ENCODE measurements at places on chromosomes 13 and 19.

GRCh38 chr13:20340136-20340758 lies 108.1 kb upstream of the GJB6 start:
- H3K27me3 ChIP-seq, result peaks cover 10% of the 10 kb centered on the region
- H3K36me3 ChIP-seq, result no peaks in the 10 kb centered on the region
- no peak overlapping the region for H3K4me3 ChIP-seq
- H3K27ac ChIP-seq, result no peak overlapping the region

DNA sequence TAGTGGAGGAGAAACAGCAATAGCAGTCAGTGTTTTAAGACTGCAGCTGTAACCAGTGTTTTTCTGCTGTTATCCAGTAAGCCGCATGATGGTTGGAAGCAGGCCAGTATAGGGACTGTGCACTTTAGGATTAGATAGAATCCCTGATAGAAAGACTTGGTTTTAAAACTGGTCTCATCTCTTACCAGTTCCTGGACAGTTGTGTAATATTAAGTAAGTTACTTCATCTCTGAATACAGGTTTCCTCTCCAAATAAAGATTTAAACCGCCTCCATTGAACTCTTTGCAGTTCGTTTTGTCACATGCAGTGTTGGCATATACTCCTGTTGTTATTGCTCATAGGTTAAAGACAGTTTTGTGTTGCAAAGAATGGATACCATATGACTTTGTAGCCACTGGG lies 25.6 kb downstream of the URI1 start:
- DNase-seq, result no peak
- H3K27me3 ChIP-seq, result no peaks in the 10 kb centered on the region

GRCh38 chr19:4742723-4743646 lies 19.3 kb upstream of the DPP9 start:
- H3K27me3 ChIP-seq, result peaks cover 41% of the 10 kb centered on the region
- DNase-seq, result no peak
- H3K4me3 ChIP-seq, result no peak overlapping the region
- H3K27ac ChIP-seq, result no peak overlapping the region

- no peak overlapping the region for H3K27ac ChIP-seq
- H3K4me3 ChIP-seq, result no peak overlapping the region
- no peaks in the 10 kb centered on the region for H3K27me3 ChIP-seq
- DNase-seq, result no peak
- H3K4me1 ChIP-seq, result no peaks in the 10 kb centered on the region
- H3K36me3 ChIP-seq, result no peaks in the 10 kb centered on the region
These were observed 151.5 kb upstream of the RXFP2 start for GRCh38 chr13:31587698-31588266.

DNA sequence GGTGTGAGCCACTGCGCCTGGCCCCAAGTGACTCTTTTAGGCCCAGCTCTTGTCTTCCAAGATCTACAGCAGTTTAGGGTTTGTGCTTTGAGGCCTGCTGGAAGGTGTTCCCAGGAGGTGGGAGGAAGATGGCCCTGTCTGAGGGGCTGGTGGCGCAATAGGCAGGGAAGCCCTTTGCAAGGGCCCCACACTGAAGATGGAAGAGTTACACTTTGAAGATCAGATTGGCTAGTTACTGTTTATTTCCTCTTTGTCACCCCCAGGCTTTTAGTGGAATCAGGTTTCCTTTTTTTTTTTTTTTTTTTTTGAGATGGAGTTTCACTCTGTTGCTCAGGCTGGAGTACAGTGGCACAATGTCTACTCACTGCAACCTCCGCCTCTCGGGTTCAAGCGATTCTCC lies 1.9 kb upstream of the RABAC1 start:
- peak overlapping the region; percentile 13 for H3K4me3 ChIP-seq
- peaks cover 19% of the 10 kb centered on the region for H3K4me1 ChIP-seq
- H3K27ac ChIP-seq, result no peak overlapping the region
- H3K27me3 ChIP-seq, result no peaks in the 10 kb centered on the region
- peaks cover 3% of the 10 kb centered on the region for H3K36me3 ChIP-seq
- no peak for DNase-seq

DNA sequence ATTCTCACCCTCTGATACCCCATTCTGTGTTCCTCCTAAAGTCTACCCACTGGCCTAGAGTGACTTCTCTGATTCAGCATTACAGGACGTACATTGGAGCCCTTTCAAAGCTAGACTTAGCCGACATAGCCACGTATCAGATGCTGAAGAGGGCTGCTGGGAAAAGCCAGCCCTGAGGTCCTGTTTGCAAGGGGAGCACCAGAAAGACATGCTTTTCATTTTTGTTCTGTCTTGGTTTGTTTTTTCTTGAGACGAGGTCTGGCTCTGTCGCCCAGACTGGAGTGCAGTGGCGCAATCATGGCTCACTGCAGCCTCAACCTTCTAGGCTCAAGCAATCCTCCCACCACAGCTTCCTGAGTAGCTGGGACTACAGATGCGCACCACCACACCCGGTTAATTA lies 6.3 kb upstream of the ZSWIM4 start:
- H3K4me1 ChIP-seq, result peaks cover 35% of the 10 kb centered on the region
- H3K27me3 ChIP-seq, result no peaks in the 10 kb centered on the region
- peaks cover 15% of the 10 kb centered on the region for H3K36me3 ChIP-seq

DNA sequence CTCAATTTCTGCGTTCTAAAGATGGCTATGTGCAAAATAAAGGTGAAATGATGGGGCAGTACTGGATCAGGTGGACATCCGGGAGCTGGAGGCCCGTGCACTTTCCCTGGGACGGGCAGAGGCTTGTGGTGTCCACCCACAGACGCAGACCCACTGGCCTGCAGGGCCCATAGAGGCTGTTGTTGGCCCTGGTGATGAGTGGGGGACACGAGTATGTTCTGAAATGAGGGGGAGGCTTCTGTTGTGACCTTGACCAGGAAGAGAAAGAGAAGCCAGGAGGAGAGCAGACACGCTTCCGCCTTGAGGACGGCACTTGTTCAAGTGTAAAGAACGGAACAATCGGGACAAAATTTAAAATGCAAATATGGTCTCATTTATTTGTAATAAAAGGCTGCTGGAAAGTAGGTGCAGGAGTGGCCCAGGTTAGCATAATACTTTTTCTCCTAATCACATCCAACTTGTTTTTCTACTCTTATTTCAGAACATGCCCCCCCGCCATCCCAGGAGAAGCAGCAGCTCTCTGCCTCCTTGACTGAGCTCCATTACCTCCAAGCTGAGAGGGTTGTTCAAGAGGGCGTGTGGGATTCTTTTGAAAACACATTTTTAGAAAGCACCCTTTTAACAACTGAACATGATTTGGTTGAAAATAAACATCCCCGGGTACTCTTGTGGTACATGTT lies 27.1 kb downstream of the ATP11A start:
- no peak overlapping the region for H3K27ac ChIP-seq
- H3K4me3 ChIP-seq, result no peak overlapping the region
- no peaks in the 10 kb centered on the region for H3K36me3 ChIP-seq
- H3K27me3 ChIP-seq, result no peaks in the 10 kb centered on the region
- peaks cover 35% of the 10 kb centered on the region for H3K4me1 ChIP-seq

DNA sequence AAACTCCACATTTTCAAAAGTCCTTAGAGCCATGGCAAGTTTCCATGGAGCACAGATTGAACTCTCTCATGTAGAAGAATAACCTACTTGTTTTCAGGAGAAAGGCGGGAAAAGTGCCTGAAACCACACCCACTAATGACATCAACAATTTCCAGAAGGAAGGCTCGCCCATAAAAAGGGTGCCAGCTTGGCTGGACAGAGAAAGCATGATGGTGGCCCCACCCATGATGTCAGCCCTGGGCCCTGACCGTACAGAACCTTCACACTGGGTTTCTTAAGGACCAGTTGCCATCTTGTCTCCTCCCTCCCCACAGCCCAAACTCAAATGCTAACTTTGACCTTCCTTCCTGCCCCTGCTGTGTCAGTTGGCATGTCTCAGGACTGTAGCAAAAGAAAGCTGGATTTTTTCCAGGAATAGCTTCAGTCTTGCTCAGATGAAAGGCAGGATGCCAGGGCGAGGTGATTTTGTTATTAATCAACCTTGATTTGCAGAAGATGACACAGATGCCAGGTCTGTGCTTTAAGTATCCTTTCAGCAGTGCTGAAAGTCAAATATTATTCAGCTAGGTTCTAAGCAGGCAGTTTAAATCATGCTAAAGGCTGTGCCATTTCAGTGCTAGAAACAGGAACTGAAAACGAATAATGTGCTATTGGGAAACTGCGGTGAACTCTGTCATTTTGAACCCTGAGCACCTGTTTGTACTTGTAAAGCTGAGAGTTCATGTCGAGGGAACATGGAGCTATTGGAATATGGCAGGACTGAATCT lies 89.5 kb upstream of the RFC3 start:
- H3K27ac ChIP-seq, result no peak overlapping the region
- no peak for DNase-seq
- no peaks in the 10 kb centered on the region for H3K27me3 ChIP-seq
- no peaks in the 10 kb centered on the region for H3K36me3 ChIP-seq
- H3K4me3 ChIP-seq, result no peak overlapping the region
- peaks cover 6% of the 10 kb centered on the region for H3K4me1 ChIP-seq

GRCh38 chr13:88932950-88933349 lies 1261.8 kb downstream of the SLITRK5 start:
- no peak overlapping the region for H3K4me3 ChIP-seq
- H3K36me3 ChIP-seq, result no peaks in the 10 kb centered on the region
- H3K27ac ChIP-seq, result no peak overlapping the region
- DNase-seq, result no peak

GRCh38 chr19:459724-460511 lies 915 bp downstream of the SHC2 start:
- H3K4me1 ChIP-seq, result no peaks in the 10 kb centered on the region
- no peak overlapping the region for H3K27ac ChIP-seq
- H3K4me3 ChIP-seq, result peak overlapping the region; percentile 46
- H3K27me3 ChIP-seq, result peaks cover 26% of the 10 kb centered on the region

GRCh38 chr13:73715114-73715910 lies 418.9 kb downstream of the KLF12 start:
- H3K4me1 ChIP-seq, result peaks cover 68% of the 10 kb centered on the region
- DNase-seq, result peak; percentile 51
- H3K4me3 ChIP-seq, result peak overlapping the region; percentile 62

- no peak overlapping the region for H3K4me3 ChIP-seq
- H3K27me3 ChIP-seq, result no peaks in the 10 kb centered on the region
- H3K4me1 ChIP-seq, result peaks cover 9% of the 10 kb centered on the region
- peaks cover 2% of the 10 kb centered on the region for H3K36me3 ChIP-seq
- no peak overlapping the region for H3K27ac ChIP-seq
These were observed 321.7 kb downstream of the DLEU7 start for GRCh38 chr13:50521831-50522149.

GRCh38 chr13:103395139-103395538 lies 328.9 kb upstream of the SLC10A2 start:
- H3K4me1 ChIP-seq, result no peaks in the 10 kb centered on the region
- H3K27ac ChIP-seq, result no peak overlapping the region
- H3K27me3 ChIP-seq, result no peaks in the 10 kb centered on the region
- DNase-seq, result no peak
- no peak overlapping the region for H3K4me3 ChIP-seq

DNA sequence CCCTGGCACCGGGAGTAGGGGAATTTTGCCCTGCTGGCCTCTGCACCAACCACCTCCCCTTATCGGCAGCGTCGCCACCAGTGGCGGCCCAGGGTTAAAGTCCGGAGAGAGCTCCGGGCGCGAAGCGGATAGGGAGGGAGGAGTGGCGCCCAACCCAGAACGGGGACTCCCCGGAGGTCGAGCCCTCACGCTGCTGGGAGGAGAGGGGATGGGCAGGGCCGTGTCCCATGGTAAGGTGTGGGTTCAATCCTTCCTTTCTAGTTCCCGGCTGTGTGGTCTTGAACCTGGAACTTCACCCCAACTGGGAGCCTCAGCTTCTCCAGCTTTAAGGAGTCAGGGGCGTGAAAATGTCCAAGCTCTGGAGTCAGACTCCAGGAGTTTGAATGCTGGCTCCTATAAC lies 23.3 kb upstream of the BCL3 start:
- H3K27me3 ChIP-seq, result peaks cover 15% of the 10 kb centered on the region
- DNase-seq, result no peak
- H3K36me3 ChIP-seq, result peaks cover 7% of the 10 kb centered on the region
- H3K27ac ChIP-seq, result no peak overlapping the region

GRCh38 chr19:16096280-16096855 lies 15.3 kb upstream of the RAB8A start:
- H3K27ac ChIP-seq, result no peak overlapping the region
- H3K4me3 ChIP-seq, result no peak overlapping the region
- peaks cover 86% of the 10 kb centered on the region for H3K36me3 ChIP-seq
- no peaks in the 10 kb centered on the region for H3K27me3 ChIP-seq
- H3K4me1 ChIP-seq, result peaks cover 29% of the 10 kb centered on the region
- no peak for DNase-seq

- no peaks in the 10 kb centered on the region for H3K4me1 ChIP-seq
- H3K27me3 ChIP-seq, result peaks cover 10% of the 10 kb centered on the region
- DNase-seq, result no peak
These were observed 34.7 kb downstream of the DCT start for GRCh38 chr13:94444826-94445225.

DNA sequence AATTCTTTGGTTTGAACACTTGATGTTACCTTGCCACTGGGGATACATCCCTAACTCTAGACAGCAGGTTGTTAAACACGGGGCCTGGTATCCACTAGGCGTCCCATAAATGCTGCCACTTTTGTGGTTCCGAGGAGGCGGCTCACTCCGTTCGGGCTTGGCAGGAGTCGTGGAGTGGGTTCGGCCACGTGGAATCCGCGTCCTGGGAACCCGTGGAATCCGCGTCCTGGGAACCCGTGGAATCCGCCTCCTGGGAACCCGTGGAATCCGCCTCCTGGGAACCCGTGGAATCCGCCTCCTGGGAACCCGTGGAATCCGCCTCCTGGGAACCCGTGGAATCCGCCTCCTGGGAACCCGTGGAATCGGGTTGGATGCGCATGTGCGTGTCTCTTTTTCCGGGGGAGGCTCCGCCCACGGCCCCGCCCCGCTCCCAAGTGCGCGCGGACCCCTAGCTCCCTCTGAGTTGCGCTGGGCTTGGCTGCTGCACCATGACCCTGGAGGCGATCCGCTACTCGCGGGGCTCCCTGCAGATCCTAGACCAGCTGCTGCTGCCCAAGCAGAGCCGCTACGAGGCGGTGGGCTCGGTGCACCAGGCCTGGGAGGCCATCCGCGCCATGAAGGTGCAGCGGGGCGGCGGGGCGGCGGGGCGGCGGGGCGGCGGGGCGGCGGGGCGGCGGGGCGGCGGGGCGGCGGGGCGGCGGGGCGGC lies at the start of gene MRI1:
Gene MRI1, plus strand, starts transcription at position 422 of the 707 bp plus-strand sequence. Its CDS starts 67 bp downstream, at position 489.
- no peaks in the 10 kb centered on the region for H3K27me3 ChIP-seq
- peaks cover 23% of the 10 kb centered on the region for H3K36me3 ChIP-seq
- no peak for DNase-seq
- peak within 1 kb of the TSS; percentile 88 for H3K4me3 ChIP-seq

GRCh38 chr13:35947315-35947714 lies 183.9 kb downstream of the DCLK1 start:
- H3K4me3 ChIP-seq, result no peak overlapping the region
- H3K36me3 ChIP-seq, result no peaks in the 10 kb centered on the region
- no peak for DNase-seq
- H3K27ac ChIP-seq, result no peak overlapping the region
- no peaks in the 10 kb centered on the region for H3K27me3 ChIP-seq

- no peak for DNase-seq
- no peak overlapping the region for H3K4me3 ChIP-seq
- no peak overlapping the region for H3K27ac ChIP-seq
- peaks cover 13% of the 10 kb centered on the region for H3K4me1 ChIP-seq
- peaks cover 4% of the 10 kb centered on the region for H3K36me3 ChIP-seq
These were observed 8.7 kb downstream of the IFNL1 start for GRCh38 chr19:39304701-39305571.

GRCh38 chr19:7869453-7869909 lies 4.7 kb downstream of the PRR36 start:
- H3K36me3 ChIP-seq, result peaks cover 6% of the 10 kb centered on the region
- no peak overlapping the region for H3K27ac ChIP-seq
- peak overlapping the region; percentile 79 for H3K4me3 ChIP-seq
- peaks cover 33% of the 10 kb centered on the region for H3K4me1 ChIP-seq
- peak; percentile 81 for DNase-seq
- peaks cover 47% of the 10 kb centered on the region for H3K27me3 ChIP-seq
